Left ventricle myocardium inferior (tissue), 1 donor: ENCODE measurements at places on chromosomes 7 and 10.

DNA sequence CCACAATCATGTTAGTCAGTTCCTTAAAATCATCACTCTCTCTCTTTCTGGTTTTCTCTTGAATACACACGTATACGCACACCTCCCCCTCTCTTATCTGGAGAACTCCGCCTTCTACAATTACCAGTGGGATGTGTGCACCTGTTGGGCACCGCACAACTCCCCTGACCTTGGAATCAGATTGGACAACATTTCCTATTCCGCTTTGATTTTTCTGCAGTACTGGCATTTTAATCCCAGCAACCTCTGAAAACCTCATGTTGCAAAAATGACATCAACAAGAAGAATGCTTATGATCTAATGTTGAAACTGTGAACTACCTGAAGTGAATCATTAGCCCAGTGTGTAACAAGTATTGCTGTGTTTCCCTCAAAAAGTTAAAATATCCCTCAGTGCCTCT, 109.6 kb downstream of the KIAA1217 start:
- no peak for DNase-seq

DNA sequence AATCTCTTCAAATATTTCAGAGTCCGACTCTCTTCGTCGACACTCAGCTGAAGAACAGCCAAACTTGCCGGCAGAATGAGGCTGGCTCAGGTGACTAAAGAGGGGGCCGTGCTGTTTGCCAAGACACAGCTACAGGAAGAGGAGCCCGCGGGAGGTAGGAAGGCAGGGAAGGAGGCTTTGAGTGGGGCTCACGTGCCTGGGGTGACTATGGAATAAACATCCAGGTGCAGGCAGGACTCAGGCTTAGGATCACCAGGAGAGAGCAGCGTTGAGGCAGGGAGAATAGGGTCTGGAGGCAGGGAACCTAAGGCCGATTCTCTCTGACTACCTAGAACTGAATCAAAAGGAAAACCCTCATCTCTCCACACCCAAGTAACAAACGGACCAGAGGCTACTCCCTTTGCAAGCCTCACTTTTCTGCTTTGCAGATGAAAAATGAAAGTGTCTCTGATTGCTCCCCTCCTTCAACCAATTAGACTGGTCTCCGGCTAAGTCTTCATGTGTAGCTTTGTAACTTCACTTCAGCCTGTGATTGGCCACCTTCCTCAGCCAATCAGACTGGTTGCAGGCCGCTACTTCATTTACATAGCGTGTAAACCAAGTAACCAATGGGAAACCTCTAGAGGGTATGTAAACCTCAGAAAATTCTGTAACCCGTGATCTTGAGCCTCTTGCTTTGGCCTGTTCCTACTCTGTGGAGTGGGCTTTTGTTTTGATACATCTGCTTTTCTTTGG, 19.7 kb upstream of the BNIP3 start:
- no peak for DNase-seq

GRCh38 chr10:12636571-12636970, 287.2 kb downstream of the CAMK1D start:
- no peak for DNase-seq

GRCh38 chr7:83921941-83922607, 272.5 kb downstream of the SEMA3A start:
- DNase-seq, result no peak

GRCh38 chr7:128402356-128402755, 7.4 kb downstream of the IMPDH1 start:
- no peak for DNase-seq

DNA sequence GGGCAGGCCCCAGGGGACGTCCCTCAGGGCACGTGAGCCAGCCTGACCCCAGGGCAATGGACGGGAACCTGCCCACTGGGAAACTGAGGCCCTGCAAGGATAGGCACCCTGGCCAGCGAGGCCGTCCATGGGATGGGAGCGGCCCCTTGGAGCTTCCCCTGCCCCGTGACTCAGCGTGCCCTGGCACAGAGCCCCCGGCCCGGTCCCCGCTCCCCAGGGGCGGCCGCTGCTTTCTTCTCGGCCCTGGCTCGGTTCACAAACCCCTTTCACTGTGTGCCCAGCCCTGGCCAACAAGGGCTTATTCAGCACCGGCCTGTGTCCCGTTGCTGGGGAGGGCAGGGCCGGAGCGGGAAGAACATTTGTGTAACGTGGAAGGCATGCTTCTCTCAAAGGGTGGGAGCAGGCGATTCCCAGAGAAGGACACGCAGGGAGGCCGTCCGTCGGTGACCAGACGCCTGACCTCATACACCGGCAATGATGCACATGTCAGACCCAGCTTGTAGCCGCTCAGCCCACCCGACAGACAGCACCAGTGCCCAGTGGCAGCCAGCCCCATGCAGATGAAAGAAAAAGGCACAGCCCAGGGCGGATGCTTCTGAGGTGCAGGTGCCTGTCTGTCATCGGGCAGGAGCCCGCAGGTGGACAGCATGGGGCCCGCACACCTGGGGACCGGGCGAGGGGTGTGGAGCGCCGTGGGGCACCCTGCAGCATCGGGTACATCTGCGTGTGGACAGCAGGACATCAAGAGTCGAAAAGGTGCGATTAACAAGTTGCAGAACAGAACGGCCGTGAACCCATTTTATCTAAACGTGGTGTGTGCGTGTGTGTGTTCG, 94.5 kb downstream of the PDGFA start:
- DNase-seq, result no peak

DNA sequence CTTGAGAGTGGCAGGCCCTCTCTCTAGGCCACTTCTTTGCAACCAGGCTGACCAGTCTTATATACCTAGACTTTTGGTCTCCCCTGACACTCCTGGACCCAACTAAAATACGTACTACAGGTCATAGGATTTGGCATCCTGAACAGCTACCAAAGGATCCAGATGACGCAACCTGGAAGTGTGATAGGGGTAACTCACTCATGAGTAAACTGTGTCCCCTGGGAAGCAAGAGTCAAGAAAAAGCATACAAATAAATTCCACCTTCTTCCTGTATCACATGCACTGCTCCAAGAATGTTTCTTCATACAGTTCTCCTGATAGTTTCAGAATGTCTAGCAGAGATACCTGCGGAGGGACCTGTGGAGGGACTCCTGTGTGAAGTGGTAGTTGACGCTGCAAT, 172.3 kb downstream of the MDFIC start:
- DNase-seq, result no peak

GRCh38 chr10:101224910-101225823, 4.1 kb downstream of the LBX1 start:
- no peak for DNase-seq

DNA sequence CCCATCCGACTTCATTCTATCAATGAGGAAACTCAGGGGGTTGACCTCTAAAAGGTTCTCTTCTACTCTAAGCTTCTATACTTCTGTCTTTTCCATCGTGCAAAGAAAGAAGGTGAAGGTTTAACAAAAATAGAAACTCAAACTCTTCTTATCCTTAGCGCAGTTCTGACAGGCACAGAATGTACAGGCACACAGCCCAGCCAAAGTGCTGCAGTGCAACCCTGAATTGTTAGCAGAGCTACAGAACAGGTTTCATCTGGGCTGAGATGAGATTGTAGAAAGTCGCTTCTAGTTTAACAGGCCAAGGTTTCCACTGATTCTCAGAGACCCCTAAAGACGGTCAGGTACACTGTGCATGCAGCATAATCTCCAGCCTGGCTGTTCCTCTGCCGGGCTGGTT, 79.3 kb upstream of the AFAP1L2 start:
- DNase-seq, result no peak
